ENCODE measurements at places on chromosomes 1 and 21.

DNA sequence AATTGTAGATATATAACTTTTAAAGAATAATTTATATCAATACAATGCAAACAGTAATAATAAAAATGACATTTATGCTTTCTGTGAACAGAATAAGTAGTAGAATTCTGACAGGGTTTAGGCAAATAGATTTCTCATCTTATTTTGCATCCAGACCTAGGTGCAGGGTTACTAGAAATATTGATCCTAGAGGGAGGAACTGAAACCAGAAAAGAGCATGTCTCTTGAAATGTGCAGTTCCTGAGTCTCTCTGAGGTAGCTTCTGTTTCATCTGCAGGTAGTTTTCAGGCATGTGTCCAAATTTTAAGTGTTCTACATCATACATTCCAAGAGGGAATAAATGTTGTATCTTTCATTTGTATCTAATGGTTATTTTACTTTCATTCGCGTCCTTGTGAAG is 631.9 kb upstream of the ADGRL4 start:
- DNase-seq: no peak

DNA sequence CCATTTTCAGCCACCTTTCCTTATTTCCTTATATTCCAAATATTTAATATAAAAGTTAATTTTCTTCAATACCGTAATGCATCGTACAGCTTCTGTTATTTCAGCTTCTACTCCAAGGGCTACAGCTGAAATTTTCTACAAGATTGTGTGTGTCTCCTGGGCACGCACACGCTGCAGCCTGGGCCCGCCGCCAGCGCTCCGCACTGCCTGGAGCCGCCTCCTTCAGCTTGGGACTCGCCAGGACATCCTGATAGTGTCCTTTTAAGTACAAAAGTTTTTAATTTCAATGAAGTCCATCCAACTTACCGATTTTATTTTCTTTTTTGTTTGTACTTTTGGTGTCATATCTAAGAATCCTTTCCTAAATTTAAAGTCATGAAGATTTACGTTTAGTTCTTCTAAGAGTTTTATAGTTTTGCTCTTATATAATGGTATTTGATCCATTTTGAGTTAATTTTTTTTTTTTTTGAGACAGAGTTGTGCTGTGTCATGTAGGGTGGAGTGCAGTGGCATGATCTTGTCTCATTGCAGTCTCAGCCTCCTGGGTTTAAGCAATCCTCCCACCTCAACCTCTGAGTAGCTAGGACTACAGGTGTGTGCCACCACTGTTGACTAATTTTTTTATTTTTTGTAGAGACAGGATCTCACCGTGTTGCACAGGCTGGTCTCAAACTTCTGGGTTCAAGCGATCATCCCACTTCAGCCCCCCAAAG is 82.8 kb downstream of the AXDND1 start:
- no peak for DNase-seq

- DNase-seq: no peak
Observed at GRCh38 chr1:218480137-218480536, 135.0 kb downstream of the TGFB2 start.

GRCh38 chr1:201186192-201186591 is 4.4 kb upstream of the IGFN1 start:
- no peak for DNase-seq

GRCh38 chr1:26476958-26477357 is 4.7 kb downstream of the HMGN2 start:
- DNase-seq: no peak

DNA sequence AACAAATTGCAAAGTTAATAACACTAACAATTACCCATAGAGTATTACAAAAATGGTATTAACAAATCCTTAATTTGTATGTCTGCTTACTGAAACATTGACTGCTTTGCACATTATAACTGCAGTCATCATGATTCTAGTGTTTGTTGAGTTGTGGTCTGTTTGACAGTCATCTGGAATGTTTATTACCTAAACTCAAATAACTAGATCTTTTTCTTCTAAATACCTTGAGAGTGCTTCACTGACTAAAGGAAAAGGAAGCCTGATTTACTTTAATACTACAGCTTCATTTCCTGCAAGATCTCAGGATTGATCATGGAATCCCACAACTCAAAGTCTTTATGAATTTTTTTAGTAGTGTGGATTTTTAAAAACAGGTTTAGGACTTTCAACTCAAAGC is 70.0 kb downstream of the HMCN1 start:
- DNase-seq: no peak

GRCh38 chr1:1954831-1955441 is 35.9 kb upstream of the TMEM52 start:
- DNase-seq: peak; percentile 27

DNA sequence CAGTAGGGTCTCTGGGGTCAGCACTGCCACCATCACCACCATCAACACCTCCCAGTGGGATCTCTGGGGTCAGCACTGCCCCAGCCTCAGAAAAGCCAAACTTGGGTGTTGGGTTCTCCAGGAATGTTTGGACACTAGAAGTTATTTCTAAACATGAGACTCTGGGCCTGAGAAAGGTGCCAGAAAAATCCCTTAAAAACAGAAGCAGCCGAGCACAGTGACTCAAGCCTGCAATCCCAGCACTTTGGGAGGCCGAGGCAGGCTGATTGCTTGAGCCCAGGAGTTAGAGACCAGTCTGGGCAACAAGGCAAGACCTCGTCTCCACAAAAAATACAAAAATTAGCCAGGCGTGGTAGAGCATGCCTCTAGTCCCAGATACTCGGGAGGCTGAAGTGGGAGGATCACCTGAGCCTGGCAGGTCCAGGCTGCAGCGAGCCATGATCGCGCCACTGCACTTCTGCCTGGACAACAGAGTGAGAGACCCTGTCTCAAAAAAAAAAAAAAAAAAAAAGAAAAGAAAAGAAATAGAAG is 470 bp downstream of the PTAFR start:
- DNase-seq: no peak

DNA sequence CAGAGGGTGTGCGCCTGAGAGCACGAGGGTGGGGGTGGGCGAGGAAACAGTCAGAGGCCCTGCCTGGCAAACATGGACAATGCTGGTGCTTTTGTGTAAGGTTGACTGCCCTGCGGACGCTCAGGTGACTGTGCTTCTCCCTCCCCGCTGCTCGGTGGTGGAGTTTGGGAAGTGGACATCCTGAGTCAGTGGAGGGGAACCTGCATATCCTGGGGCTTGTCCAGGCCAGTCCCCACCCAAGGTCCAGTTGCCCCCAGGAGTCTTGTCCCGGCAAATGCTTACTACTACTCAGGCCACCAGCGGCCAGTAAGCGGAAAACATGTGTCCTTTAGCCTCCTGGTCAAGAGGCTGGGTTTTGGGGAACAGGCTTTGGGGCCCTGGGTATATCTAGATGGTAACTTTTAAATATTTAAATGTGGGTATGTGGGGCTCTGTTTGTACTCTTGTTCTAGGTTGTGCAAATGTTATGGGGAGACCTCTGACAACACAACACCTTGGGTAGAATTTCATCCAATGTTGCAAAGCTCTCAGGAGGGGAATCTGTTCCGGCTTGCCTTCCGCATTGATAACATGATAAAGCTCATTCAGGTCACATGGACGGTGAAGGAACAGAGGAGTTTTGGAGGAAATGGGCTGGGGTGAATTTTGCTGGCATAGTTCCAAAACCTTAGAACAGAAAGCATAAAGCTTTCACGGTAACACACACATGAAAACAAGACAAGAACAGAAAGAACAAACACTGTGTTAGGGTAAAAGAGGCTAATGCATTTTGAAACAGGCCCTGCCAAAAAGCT is 364.9 kb downstream of the PRDM2 start:
- DNase-seq: no peak

GRCh38 chr1:173580071-173580470 is 22.8 kb downstream of the SLC9C2 start:
- DNase-seq: no peak

- no peak for DNase-seq
Observed at GRCh38 chr21:37700641-37701202, 215.5 kb downstream of the KCNJ6 start.

DNA sequence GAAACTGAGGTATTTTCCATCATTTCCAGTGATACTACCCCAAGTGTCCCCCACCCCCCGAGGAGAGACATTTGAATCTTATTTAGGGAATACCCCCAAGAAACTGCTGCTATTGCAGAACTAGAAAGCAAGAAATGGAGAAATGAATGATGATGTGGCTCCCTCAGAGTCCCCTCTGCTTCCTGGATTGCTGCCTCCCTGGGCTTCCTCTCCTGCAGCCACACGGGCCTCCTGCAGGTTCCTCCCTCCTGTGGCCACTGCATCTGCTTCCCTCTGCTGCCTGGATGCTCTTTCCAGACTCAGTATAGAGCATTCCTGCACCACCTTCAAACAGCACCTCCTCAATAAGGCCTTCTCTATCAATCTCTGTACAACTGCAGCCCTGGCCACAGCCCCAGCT is 69.3 kb downstream of the SLC25A24 start:
- no peak for DNase-seq

DNA sequence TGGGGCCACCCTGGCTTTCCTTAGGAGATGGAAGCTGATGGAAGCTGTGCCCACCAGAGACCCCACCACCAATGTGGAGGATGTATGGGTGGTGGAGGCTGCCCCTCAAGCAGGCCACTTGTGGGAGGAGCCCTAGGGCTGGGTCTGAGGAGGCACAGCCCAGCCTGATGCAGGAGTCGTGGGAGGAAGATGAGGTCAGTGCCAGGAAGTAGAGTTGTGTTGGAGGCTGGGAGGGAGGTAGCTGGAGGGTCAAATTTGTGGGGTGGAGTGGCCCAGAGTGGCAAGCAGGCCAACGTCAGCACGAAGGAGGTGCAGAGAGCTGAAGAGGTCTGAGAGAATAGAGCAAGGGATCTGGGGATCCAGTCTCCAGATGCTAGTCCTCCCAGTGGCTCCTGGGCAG is 119.0 kb upstream of the USP24 start:
- no peak for DNase-seq

All from activated T-cell treated with anti-CD3 and anti-CD28 coated beads for 48 hours (primary cell).